A673 (cell line): ENCODE measurements at places on chromosomes 4 and X. TPM values are rescaled to one million over a fixed set of nuclear protein-coding genes. Genes with fewer than 3 reads are reported as not detected.

The SCML2 gene
- total RNA-seq, result 13.9 and 14.6 TPM in 2 replicates

The TREX2 gene
- 0.77 and 2.1 TPM in 2 replicates for total RNA-seq

The FRG2 gene
- 67.1 and 79.1 TPM in 2 replicates for total RNA-seq

The CYSLTR1 gene
- total RNA-seq, result 2.1 TPM in 2 replicates

The IQCM gene
- total RNA-seq, result not detected in 2 replicates

The CXorf49 gene
- total RNA-seq, result not detected in 2 replicates

The C1QTNF7 gene
- total RNA-seq, result 0.21 TPM in 1 of 2 replicates, not detected in the other

The GABRA4 gene
- total RNA-seq, result 0.58 and 2.5 TPM in 2 replicates

The TEX13A gene
- total RNA-seq, result not detected in 2 replicates

The CHRDL1 gene
- total RNA-seq, result 0.41 and 1.1 TPM in 2 replicates

The SPARCL1 gene
- total RNA-seq, result 1.1 and 1.8 TPM in 2 replicates

The MGARP gene
- 6.0 and 6.9 TPM in 2 replicates for total RNA-seq

The L1CAM gene
- 0.64 and 0.87 TPM in 2 replicates for total RNA-seq

The ARSJ gene
- 3.8 and 4.6 TPM in 2 replicates for total RNA-seq

The NUDT10 gene
- total RNA-seq, result 7.2 and 9.4 TPM in 2 replicates

The BGN gene
- total RNA-seq, result 51.8 and 90.9 TPM in 2 replicates

The LRCH2 gene
- total RNA-seq, result 4.2 and 4.8 TPM in 2 replicates

The WNK3 gene
- total RNA-seq, result 9.8 and 12.8 TPM in 2 replicates

The CDKL5 gene
- 7.5 and 9.2 TPM in 2 replicates for total RNA-seq

The ARSD gene
- 1.2 and 1.6 TPM in 2 replicates for total RNA-seq

The GYPE gene
- total RNA-seq, result 1.2 and 1.5 TPM in 2 replicates

The CDS1 gene
- total RNA-seq, result 1.7 and 1.8 TPM in 2 replicates

The KIF4A gene
- total RNA-seq, result 66.9 and 76.7 TPM in 2 replicates

The NAAA gene
- total RNA-seq, result 4.7 and 5.3 TPM in 2 replicates

The NFXL1 gene
- total RNA-seq, result 12.1 and 16.7 TPM in 2 replicates

The FAM193A gene
- total RNA-seq, result 35.5 and 38.2 TPM in 2 replicates

The PRKG2 gene
- total RNA-seq, result not detected in 2 replicates

The TKTL2 gene
- not detected in 2 replicates for total RNA-seq

The DOK7 gene
- total RNA-seq, result not detected in 2 replicates

The GATA1 gene
- not detected in 2 replicates for total RNA-seq

The CT45A1 gene
- not detected in 2 replicates for total RNA-seq

The TNMD gene
- not detected in 2 replicates for total RNA-seq

The DIPK2B gene
- total RNA-seq, result not detected in 2 replicates

The SYTL5 gene
- 17.2 and 17.9 TPM in 2 replicates for total RNA-seq

The FHDC1 gene
- 0.26 and 0.39 TPM in 2 replicates for total RNA-seq

The GAGE1 gene
- not detected in 2 replicates for total RNA-seq

The HS6ST2 gene
- total RNA-seq, result 5.4 and 6.9 TPM in 2 replicates
